ENCODE measurements at places on chromosomes 13 and 19.

DNA sequence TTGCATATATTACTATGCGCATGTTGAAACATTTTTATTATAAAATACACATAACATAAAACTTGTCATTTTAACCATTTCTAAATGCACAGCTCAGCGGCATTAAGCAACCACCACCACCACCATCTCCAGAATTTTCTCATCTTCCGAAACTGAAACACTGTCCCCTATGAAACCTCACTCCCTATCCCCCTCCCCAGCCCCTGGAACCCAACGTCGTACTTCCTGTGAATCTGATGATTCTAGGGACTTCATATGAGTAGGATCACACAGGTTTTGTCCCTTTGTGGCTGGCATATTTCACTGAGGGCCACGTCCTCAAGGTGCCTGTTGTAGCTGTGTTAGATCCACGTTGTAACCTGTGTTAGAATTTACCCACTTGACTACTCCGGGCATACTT lies 716 bp upstream of the MAP2K2 start:
- DNase-seq, result no peak

GRCh38 chr13:105278943-105279381 lies 1256.5 kb downstream of the EFNB2 start:
- DNase-seq, result peak; percentile 2

DNA sequence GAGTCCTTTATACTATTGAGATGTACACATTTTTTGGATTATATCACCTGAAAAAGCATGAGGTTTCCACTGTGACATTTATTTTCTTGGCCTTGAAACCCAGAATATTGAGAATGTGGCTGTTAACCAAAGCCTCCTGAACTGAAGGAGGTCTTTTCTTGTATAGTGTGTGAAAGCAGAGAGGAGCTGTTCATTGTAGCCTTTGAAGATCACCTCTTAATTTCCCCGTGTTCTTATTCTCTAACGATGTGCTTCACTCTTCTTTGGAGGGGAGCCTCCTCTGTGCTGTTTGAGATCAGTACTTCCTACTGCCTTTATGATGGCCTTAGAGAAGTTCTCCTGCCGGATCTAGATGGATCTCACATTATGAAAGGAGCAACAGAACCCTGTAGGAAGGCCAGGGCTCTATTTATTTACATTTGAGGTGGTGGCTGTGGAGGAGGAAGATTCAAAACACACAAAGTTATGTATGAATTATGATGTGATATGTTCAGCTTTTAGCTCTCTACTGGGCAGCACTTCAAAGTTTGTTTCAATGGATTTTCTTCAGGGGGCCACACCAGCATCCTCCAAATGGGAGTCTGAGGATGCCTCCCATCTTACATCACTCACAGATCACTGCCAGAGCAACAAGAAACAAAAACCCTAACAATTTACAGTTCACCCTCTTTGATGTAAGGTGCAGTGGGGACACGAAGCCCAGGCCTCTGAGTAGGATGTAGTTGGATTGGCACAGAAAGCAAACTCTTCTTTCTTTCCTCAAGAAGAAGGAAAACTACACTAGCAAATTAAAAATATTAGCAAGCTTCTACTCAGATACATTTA lies 322.3 kb downstream of the DLEU7 start:
- no peak for DNase-seq

DNA sequence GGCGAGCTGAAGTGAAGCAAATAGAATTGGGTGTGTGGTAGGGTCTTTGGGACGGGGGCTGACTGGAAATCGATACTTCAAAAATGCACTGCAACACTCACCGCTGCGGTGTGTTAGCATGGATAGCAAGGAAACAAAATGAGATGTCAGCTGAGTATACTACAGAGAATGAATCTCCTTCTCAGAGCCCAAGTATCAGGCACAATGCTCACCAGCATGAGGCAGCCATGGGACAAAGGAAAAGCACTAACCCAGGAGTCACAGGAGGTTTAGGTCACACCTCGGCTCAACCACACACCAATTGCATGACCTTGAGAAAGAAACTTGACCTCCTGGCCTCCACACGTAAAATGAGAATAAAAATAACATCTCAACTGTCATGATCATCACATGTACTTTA lies 74.0 kb downstream of the FAM216B start:
- no peak for DNase-seq

- DNase-seq, result no peak
Measured at GRCh38 chr19:35048911-35049411, 7.4 kb downstream of the HPN start.

DNA sequence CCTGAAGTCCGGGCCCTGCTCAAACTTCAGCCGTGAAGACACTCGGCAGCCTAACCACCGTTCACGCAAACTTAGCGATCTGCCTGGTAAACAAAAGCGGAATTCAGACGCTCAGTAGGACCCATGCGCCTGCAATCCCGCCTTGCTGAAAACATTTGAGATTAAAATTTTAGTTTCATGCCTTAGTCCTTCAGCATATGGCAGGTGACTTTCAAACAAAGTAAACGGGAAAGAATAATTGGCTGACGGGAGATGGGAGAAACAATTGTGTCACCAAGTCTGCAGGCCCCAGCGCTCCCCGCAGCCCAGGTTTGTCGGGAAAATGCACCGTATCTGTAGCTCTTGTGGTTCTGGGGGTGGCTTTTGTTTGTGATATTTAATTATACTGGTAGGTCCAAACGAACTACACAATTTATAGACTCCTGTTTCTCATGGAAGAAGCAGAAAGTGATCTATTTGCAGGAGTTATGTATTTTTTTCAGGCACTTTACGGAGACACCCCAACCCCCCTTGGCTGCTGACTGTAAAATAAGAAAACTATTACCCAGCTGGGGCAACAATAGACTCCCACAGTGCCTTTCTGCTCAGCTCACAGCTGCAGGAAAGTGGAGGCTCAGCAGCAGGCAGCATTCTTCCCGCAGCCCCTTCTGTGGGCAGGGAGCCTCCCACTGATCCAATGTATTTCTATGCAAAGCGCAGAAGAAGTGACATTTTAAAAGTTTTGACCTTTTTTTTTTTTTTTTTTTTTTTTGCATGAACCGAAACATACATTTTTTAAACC lies 94.8 kb downstream of the SOX1 start:
- no peak for DNase-seq

GRCh38 chr19:7492142-7492541 lies 3.3 kb upstream of the PEX11G start:
- no peak for DNase-seq

- no peak for DNase-seq
Measured at GRCh38 chr19:56840451-56841192, at the start of the genes PEG3 and ZIM2. TSS of gene PEG3 (minus strand) at chr19:56840726. CDS start at chr19:56824655, 16,071 bp downstream. TSS of gene ZIM2 (minus strand) at chr19:56840726. CDS start at chr19:56824277, 16,449 bp downstream.

DNA sequence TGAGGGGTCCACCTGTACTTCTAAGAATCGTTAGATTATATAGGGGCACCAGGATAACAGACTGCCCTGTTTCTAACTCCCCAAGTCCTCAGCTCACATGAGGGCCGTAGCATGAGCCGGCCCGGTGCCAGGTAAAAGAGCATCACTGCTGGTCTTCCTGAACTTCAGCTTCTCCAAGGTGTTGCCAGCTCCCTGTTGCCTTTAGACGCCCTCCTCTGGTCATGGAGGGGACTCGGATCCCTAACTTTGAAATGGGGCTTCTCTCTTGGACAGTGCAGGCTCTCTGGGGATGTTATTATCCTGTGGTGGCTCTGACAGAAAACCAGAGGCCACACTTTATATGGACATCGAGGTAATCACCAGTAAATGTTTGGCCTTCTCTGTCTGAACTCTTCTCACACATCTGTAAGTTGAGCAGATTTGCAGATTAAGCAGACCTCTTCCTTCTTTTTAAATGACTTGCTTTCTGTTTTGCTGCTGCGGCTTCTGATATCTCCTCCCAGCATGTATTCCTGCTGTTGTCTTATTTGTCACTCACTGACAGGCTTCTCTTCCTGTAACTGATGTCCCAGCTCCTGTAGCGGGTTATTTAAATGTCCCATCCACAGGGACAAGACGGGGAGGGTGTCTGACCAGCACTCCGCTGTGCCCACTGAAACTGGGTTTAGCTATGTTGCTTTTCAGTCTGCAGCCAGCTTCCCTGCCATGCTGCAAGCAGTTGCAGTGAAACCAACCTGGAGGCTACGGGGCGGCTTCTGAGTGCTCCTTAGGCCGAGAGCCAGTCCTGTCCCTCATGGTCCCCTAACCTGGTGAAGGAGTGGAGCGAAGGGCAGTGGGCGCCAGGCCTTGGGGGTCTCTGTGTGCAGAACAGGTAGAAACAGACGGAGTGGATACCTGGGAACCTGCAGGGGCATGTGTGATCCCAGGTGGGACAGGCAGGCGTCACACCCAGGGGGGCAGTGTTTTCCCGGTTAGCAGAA lies 39.2 kb downstream of the TSSK6 start:
- DNase-seq, result no peak

GRCh38 chr19:28316464-28316863 lies 896.5 kb downstream of the UQCRFS1 start:
- no peak for DNase-seq

DNA sequence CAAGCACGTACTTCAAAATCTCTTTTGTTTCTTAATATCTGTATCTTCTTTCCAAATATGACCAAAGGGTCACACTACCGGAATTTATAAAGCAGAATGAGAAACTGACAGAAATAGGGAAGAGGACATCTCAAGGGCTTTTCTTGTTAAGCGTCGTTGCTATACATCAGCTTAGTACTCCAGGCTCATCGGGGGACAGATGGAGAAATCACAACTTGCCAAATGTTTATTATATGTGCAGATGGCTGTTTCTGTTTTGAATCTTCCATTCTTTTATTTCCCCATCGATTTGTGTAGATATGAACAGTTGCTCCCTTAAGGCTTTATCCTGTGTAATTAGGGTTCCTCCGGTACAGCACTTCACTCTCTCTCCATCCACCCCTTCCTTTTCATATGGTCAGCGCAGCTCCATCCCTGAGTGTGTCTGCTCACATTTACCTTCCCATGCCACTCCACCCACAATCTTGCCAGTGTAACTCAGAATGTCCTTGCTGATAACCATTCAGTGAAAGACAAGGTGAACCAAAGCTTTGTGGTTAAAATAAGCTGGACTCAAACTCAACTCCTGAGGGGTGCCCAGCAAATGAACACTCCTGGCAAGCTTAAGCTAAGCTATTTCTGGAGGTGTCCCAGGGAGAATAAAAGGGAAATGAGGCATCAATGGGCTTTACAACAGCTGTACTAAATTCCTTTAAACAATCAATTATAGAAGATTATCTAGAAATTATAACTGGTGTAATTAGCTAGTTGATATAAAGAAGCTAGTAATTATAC lies 51.3 kb downstream of the TBC1D4 start:
- no peak for DNase-seq

GRCh38 chr13:38902551-38902950 lies 88.1 kb downstream of the STOML3 start:
- no peak for DNase-seq

GRCh38 chr19:30159636-30160035 lies 212.5 kb upstream of the ZNF536 start:
- DNase-seq, result no peak

DNA sequence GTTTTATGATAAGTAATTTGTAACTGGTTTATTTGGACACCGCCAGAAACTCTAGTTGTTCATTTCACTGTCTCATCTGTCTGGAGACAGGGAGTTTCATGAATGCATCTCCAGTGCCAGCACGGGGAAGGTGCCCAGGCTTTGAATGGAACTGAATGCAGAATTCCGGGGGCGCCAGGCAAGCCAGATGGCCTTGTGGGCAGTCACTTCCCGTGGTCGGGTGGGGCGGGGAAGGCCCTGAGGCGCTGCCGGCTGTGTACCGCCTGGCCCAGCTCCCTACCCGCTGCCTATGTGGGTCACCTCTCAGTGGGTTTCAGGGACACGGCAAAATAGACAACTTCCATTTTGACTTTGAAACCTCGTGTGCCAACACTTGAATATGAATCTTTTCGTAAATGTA lies 28.8 kb upstream of the MCF2L start:
- no peak for DNase-seq

- DNase-seq, result no peak
Measured at GRCh38 chr19:7910321-7911161, 4.1 kb upstream of the TGFBR3L start.

DNA sequence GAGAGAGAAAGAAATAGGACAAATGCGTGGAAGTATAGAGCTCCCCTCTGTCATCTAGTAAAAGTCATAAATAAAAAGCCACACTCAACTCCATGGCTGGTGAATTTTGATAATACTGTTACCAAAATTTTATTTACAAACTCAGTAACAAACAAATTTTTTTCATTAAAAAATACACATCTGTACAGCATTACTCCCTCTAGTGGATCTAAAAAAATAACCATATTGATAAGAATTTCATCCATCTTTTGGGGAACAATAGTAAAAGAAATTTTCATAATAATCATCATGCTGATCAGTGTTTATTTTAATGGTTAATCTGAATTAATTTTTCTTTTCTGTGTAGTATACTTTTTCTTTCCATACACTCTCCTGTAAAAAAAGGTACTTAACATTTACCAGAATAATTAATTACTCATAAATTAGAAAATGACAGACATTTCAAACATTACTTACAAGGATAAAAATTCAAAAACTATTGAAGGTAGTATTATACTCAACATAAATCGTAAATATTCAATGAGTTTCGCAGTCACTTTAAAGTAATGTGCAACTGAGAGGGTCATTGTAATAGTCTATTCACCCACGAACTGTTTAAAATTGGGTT lies 173.5 kb upstream of the LSM14A start:
- DNase-seq, result no peak

GRCh38 chr19:32103541-32103940 lies 241.9 kb upstream of the ZNF507 start:
- DNase-seq, result no peak

GRCh38 chr13:25319771-25320170 lies 18.3 kb downstream of the NUP58 start:
- DNase-seq, result no peak

GRCh38 chr19:19461306-19461670 lies 54.1 kb downstream of the TSSK6 start:
- no peak for DNase-seq

DNA sequence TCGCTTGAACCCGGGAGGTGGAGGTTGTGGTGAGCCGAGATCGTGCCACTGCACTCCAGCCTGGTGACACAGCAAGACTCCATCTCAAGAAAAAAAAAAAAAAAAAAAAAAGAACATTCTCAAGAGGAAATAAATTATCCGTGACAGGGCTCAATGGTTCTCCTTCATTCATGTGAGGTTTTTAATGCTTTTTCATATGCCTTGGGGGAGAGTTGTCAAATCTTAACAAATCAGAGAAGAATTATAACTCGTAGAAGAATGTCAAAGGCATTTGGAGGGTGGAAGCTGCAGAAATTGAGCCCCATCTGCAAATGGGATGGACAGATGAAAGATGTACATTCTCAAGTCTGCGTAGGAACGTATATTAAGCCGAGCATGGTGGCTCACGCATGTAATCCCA lies 34.9 kb upstream of the HOMER3 start:
- DNase-seq, result no peak

DNA sequence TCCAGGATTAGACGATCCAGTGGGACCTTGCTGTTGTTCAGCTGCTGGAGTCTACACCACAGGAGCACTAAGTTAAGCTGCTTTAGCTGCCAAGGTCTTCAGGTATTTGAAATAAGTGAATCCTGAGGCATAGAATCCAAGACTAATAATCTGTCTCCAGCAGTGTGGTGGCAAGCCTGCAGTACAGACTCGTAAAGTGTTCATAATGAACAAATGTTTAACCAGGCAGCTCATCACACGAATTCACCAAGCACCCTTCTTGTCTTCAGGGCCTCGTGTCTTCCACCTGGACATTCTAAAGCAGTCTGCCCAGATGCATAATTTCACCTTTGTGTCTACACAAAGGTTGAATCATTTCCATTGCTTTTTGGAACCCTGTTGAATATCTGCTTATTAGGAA lies 5.3 kb downstream of the ATP11A start:
- DNase-seq, result no peak

GRCh38 chr13:100394005-100394695 lies 194.4 kb downstream of the GGACT start:
- DNase-seq, result no peak

All from T47D (cell line).